ENCODE measurements at places on chromosomes 3 and 15.

DNA sequence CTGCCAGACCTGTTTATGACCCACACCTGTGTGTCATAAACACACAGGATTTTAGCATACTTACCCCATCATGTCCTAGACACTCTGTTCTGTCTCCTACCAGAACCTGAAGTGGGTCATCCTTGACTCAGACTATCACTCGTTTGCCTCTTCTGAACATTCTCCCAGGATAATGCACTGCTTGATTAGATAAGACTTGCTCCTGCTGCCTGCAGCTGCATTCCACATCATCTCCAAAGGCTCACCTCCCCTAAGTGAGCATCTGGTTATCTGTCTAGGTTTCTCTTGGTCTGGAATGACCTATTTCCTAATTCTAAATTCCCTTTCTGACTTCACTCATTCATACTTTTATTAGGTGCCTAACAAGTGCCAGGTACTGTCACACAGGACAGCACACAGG lies 332.1 kb downstream of the NTRK3 start:
- DNase-seq = no peak

GRCh38 chr3:138653567-138653966 lies 45.0 kb downstream of the FAIM start:
- DNase-seq = peak; percentile 43

GRCh38 chr3:97432914-97433313 lies 331.6 kb upstream of the ARL6 start:
- DNase-seq = no peak

DNA sequence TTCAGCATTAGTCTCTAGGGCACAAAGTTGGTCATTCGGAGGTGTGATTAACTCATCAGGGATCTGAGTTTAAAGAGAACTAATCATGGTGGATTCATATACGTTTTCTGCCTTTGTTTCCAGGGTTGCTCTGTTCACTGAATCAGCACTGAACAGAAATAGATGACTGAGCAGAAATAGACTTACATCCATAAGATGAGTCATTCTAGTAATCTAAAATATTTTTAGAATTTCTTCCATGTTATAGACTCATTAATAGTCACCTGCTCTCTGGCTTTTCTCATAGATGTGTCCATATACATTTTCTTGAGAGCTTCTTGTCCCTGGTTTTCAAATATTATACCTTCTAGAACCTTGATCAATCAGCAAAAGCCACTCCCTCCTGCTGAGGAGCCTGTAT lies 837.6 kb upstream of the DPPA4 start:
- no peak for DNase-seq

DNA sequence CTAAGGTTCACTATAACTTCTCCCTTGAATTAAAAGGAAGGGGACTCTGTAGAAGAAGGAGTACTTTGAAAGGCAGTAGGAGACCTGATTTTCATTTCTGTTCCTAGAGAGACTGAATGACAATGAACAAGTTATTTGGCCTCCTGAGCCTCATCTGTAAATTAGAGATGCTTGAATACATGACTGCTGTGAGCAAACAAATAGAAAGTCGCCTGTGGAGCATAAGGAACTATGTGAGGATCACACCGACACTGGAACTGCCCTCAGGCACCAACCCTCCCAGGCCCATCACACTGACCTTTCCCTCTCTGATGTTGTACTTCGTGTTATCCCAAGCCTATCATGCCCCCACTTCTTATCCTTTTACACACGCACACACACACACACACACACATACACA lies 48.6 kb downstream of the IMPG2 start:
- DNase-seq = no peak

DNA sequence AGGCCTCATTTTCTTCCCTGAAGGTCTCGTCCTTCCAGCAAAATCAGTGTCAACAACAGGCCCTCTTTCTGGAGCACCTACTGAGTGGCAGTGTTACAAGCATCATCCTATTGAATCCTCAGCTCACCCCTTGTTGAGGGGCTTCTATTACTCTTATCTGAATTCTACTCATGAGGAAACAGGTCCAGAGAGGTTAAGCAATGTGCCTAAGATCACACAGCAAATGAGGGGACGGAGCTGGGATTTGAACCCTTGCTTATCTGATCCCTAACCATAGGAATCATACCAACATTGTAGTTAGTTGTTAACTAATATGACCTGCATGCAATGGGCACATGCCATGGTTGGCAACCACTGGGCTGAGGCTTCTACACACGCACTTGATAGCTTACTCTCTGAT lies 63.0 kb downstream of the SLC6A6 start:
- no peak for DNase-seq

DNA sequence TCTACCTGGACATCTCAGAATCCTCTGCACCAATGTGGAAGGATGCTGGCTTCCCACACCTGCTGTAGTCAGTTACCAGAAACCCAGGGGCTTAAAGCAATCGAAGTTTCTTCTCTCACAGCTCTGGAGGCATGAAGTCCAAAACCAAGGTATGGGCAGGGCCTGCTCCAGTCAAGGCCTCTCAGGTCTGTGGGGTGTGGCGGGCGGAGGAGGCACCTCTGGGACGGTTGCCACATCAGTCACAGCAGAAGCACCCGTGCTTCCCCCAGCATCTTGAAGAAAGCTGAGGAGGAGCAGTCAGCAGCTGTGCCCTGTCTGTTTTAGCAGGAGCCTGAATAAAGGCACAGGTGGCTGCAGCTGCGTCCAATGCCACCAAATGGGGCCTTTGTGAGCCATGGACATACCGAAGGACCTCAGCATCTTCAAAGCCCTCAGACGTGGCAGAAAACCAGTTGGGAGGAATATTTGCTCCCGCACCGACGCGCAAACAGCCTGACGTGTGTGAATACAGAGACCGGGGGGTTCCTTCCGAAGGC lies 68.9 kb downstream of the TFRC start:
- DNase-seq = no peak

GRCh38 chr3:196654735-196655090 lies 15.2 kb downstream of the NRROS start:
- DNase-seq = no peak

DNA sequence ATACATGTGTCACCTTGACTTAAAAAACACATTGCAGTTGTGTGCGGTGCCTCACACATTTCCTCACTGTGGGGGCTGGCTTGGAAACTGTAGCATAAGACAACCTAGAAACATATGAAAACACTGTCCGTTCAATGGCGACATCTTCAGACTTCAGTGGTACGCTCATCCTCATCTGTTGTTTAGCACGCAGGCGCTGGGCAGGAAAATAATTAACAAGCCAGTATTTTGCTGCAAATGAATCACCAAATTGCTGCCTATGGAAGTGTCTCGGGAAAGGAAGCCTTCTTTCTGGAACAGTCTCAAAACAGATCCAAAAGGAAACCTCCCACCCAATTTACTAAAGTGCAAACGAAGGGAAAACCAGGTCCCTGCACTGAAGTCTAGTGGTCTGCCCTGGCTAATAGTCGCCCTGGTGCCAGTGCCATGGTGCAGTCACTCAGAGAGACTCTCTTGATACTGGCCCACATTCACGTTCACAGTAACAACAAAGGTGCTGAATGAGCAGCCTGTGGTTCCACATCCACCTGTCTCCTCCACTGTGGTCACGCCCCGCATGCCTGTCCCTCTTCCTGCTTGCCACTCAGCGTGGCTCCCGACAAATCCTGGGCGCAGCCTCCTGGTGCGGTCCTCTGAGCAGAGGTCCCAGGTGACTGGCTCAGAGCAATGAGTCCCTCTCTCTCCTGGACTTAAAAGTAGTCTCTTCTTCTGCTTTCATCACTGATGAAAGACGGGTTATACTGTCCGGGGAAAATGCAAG lies 35.6 kb upstream of the MUC13 start:
- DNase-seq = no peak

- no peak for DNase-seq
Observed at GRCh38 chr3:63251499-63251898, 26.6 kb upstream of the SYNPR start.

- no peak for DNase-seq
Observed at GRCh38 chr15:84722628-84723027, 6.7 kb upstream of the SEC11A start.

GRCh38 chr3:15797642-15798303 lies at the start of gene ANKRD28:
Gene ANKRD28, minus strand, starts transcription at chr3:15797979. Its CDS starts 1,458 bp downstream, at chr3:15796521.
- peak; percentile 51 for DNase-seq

DNA sequence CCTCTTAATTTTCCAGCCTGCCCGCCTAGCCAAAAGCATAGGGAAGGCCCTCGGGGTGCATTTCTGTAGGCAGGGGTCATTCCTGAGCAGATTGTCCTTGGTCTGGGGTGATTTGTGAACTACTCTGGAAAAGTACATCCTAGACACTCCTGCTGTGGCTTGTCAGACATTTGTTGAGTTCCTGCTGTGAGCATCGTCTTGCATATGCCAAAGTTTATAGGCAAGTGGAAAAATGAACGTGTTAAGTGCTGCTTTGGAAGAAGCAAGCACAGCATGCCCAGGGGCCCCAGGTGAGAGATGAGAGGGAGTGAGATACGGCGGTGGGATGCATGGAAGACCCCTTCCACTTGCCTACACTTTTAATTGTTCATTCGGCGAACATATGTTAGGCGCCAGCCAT lies 237.7 kb upstream of the ST8SIA2 start:
- no peak for DNase-seq

GRCh38 chr15:70504299-70504951 lies 258.9 kb downstream of the UACA start:
- no peak for DNase-seq

DNA sequence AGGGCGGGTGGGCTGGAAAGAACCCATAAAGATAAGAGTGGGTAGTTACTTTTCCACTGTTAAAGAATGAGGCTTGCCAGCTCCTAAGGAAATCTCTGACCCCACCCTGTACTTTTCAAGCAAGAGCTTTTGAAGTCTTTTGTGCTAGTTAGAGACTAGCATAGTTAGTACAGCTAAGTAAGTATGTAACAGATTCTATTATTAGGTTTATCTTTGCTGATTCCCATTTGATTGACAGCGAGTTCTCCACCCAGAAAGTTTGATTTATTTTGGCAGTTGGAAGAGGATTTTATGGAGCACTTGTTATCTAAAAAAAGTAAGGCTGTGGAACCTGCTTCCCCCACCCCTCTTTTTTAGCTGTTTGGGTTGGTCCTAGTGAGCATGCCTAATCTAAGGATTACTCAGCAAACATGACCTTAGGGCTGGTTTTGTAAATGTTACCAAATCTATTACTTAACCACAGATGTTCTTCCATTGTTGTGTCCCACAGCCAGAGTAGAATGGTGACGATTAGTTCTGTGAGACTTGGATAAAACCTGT lies 57.6 kb downstream of the FNDC3B start:
- no peak for DNase-seq

GRCh38 chr3:82000350-82000749 lies 238.9 kb upstream of the GBE1 start:
- DNase-seq = no peak

DNA sequence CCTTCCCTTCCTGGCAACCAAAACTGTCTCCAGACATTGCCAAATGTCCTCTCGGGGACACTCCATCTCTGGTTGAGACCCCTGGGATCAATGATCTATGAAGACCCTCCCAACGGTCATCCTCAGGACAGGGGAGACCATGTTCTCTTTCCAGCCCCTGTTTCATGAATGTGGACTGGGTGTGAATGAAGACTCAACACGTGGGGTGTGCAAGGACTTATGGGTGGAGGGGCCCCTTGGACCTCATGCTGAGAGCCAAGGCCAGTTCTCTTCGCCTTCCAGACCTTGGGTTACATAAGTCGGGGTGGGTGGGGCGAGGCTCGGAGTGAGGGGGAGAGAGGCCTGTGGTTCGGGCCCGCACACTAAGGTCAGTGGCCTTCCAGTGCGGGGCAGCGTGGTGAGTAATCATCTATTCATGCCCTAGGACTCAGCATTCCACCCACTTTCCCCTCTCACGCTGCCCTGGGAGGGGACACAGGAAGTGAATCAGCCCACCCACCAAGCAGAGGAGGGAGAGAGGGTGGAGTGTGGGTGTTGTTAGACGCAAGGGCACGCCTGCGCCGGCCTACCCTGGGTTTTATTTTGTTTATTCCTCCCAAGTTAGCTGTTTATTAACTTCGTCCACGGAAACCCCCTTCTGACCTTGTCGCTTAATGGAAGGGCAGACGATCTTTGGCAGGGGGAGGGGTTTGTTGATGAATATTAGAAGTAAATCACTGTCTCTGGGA lies 6.7 kb downstream of the PAQR5 start:
- DNase-seq = no peak

DNA sequence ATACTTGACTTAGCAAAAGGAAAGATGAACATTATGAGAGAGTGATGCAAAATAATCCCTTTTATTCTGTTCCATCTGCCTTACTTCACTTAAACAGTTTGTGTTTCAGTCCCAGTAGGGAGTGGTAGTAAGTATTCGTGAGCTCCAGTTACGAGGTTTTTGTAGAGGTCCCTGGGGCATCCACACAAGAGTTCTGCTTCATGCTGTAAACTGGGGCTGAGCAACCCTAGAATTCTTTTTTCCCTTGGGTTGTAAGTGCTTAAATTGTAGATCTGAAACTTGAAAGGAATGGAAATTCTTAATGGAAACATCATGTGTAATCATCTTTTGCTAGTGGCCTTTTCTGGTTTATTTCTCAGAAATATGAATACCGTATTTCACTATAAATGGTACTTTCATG lies 79.5 kb downstream of the SEMA6D start:
- no peak for DNase-seq

DNA sequence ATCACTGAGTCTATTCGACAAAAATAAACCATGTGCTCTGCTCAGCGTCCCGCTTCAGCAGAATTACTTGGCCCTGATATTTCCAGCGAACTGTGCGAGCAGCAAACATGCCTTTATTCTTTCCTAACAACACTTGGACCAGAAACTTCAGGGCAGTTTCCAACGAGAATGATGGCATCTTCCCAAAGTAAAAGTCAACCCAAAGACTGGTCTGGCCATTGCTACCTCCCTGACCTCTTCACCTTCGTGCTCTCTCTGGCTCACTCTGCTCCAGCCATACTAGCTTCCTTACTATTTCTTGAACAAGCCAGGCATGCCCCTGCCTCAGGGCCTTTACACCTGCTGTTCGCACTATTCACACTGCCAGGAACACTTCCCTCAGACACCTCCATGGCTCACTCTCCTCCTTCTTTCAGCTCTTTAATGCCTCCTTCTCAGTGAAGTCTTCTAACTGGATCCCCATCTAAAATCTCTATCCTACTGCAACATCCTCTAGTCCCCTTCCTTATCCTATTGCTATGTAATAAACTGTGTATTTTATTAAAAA lies 6.3 kb downstream of the HOMER2 start:
- no peak for DNase-seq

GRCh38 chr15:74716651-74717050 lies 8.7 kb downstream of the CYP1A1 start:
- DNase-seq = no peak

DNA sequence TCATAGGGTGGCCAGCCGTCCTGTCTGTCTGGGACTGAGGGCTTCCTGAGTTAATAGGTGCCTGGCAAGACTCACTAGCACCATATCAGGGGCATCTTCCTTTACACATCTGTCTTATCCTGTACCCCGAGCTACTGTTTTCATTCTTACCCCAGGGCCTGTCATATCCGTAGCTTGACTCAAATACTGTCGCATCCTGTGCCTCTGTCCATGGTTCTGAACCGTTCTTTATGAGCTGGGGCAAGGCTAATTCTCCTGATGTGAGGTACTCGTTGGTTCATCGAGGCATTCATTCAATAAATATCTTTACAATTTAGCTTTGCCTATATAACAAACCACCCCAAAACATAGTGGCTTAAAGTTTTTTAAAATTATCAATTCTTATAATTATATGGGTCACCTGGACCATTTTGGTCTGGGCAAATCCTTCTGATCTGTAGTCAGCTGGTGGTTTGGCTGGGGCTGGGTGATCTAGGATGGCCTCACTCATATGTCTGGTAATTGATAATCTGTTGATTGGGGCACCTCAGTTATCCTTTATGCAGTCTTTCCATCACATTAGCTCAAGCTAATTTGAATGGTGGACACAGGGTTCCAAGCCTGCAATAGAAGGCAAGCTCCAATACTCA lies 121.2 kb downstream of the TLE3 start:
- DNase-seq = no peak

- peak; percentile 27 for DNase-seq
Observed at GRCh38 chr15:92848852-92849598, 51.1 kb upstream of the CHD2 start.

Measured in hematopoietic multipotent progenitor cell treated with erythropoietin and hydrocortisone succinate and interleukin-3 and kit ligand, for 17 days (in vitro differentiated cells).